H4 (cell line): ENCODE measurements at places on chromosomes 16 and 17. TPM values are rescaled to one million over a fixed set of nuclear protein-coding genes. Genes with fewer than 3 reads are reported as not detected.

KRTAP4-5 gene
- not detected in 2 replicates for total RNA-seq

TBC1D3I gene
- total RNA-seq, result not detected in 2 replicates

GRCh38 chr16:56228476-56228875, 37.2 kb downstream of the GNAO1 start:
- DNase-seq, result no peak

DNA sequence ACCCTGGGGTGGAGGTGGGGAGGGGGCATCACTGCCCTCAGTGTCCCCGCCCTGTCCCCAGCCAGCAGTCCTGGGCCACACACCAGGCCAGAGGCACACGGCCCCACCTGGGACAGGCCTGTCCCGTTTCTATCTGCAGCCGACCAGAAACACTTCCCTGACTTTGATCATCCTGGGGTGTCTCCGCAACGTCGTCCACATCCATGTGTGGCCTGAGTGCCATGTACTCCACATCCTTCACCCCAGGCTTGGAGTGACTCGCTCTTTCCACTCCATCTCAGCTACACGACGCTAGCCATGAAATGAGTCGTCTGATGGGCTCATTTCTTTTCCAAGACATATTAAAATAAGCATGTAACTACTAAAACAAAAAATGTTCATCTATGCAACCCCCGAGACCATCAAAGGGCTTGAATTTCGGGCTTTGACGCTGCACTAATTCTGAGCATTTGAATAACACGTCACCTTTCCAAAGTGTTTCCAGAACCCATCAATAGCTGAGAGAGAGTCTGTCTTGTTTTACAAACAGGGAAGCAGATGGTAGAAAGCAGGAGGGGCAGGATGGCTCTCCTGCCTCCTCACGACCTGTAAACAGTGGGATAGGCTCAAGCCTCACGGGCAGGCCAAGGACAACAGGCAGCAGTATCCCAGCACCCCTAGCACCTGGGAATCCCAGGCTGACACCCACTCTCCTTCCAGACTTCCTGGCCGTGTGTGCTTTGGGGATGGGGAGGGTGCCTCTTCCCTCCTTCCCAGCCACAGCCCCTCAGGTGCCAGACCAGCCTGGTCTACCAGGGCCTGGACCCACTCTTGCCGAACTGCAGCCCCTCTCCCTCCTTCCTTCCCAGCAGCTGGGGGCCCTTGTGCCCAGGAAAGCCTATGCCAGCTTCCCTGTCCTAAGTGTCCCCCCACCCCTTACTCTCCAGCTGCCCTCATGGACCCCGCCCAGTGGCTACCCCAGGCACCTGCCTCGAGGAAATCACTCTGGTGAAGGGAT, 20.0 kb upstream of the RASD1 start:
- DNase-seq, result peak; percentile 59

SLC35G6 gene
- total RNA-seq, result not detected in 2 replicates

GRCh38 chr16:21625026-21625425, 25.6 kb downstream of the METTL9 start:
- no peak for DNase-seq

DNA sequence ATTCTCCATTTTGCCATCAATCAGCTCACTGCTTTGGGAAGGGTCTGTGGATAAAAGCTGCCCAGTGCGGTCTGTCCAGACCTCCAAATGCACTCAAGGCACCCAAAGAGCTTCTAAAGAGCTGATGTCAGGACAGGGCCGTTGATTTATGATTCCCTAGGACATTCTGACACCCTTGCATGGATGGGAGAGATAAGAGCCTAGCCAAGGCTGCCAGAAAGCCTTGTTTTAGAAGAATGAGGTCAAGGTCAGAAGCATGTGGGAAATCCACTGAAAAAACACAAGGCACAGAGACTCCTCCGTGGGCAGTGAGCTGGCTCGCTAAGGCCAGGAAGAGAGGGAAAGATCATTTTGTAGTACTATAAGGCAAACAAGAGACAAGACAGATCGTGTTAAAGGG, 214.0 kb downstream of the CDH11 start:
- no peak for DNase-seq

CDH3 gene
- total RNA-seq, result not detected in 2 replicates

PLA2G10 gene
- total RNA-seq, result not detected in 2 replicates

CD300LG gene
- total RNA-seq, result not detected in 2 replicates

CTF1 gene
- not detected in 2 replicates for total RNA-seq

- DNase-seq, result no peak
Measured at GRCh38 chr16:57473176-57473840, 10.8 kb downstream of the POLR2C start.

JPH3 gene
- 3.3 and 4.2 TPM in 2 replicates for total RNA-seq

TEX19 gene
- 0.68 and 0.72 TPM in 2 replicates for total RNA-seq

NAGS gene
- total RNA-seq, result 1.0 and 3.1 TPM in 2 replicates

DNA sequence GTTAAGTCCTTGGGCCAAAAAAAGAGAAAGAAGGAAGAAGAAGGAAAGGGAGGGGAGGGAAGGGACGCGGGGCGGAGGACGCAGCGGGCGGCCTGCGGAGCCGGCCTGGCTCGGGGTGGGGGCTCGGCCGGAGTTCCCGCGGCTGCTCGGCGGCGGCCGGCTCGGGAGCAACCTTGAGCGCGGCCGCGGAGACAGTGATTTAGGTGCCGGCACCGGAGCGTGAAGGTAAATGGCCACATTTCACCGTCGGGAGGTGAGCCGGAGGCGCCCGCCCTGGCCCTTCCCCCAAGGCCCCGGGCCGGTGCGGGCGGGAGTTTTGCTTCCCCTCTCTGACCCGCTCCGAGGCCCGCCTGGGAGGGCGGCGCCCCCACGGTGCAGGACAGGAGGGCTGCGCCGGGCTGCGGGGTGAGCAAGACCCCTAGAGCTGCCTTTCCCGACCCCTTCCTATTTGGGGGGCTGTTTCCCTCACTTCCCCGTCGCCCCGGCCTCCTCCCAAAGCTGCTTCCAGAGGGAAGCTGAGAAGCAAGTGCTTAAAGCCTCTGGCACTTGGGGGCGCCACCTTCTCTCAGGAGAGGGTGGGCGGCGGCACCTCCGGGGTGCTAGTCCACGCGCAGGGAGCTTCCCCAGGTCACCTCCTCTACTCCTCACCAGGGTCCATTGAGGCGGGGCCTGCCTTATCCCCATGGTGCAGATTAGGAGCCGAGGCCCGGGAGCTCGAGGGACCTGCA, 56.5 kb downstream of the MRM1 start:
- no peak for DNase-seq

- no peak for DNase-seq
Measured at GRCh38 chr16:1106659-1107058, 10.6 kb upstream of the C1QTNF8 start.

GRCh38 chr17:73742948-73743381, 98.7 kb upstream of the SDK2 start:
- DNase-seq, result no peak

MARCHF10 gene
- not detected in 2 replicates for total RNA-seq

FOXJ1 gene
- not detected in 2 replicates for total RNA-seq

GRCh38 chr17:8016632-8017424, 14.4 kb downstream of the GUCY2D start:
- DNase-seq, result no peak

DNA sequence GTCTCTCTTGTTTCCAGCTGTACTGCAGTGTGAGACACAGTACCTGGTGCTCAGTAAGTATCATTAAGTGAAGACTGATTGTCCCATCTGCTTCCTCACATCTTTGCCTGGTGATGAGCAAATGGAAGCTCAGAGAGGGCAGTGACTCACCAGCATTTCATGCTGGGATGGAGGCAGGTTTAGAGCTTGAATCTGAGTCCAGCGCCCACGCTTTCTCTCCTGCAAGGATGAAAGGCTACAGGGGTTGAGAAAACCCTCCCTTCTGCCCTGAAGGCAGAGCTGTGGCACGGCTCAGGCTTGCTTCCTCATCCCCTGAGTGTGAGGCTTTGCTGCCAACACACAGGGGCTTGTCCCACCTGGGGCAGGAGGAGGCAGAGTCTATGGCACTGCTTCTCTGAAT, 1.5 kb upstream of the RNF112 start:
- no peak for DNase-seq

LDHD gene
- 0.10 and 2.4 TPM in 2 replicates for total RNA-seq

SLC7A5 gene
- 143 and 153 TPM in 2 replicates for total RNA-seq

- no peak for DNase-seq
Measured at GRCh38 chr17:46200197-46200596, 7.0 kb upstream of the KANSL1 start.

- no peak for DNase-seq
Measured at GRCh38 chr16:56493815-56494214, 26.0 kb downstream of the BBS2 start.

VWA3A gene
- not detected in 2 replicates for total RNA-seq

ANKRD40CL gene
- total RNA-seq, result not detected in 2 replicates

DNA sequence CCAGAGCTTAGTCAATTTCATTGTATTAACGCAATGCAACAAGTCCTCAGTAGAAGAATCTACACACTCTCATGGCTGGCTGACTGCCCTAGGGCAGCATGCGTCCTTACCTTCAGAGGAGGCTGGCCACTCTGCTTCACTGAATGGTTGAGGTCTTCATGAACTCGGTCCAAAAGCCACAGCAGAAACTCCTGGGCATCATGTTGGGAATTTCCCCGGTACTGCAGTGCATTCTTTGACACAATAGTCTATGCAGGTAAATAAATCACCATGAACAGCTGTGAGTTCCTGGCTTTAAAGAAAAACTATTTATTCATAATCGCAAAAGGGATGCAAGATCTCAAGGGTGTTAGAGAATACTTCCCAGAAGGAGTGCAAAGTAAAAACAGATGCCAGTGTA, 41.3 kb downstream of the USP31 start:
- no peak for DNase-seq

- no peak for DNase-seq
Measured at GRCh38 chr16:81384006-81384405, 60.6 kb upstream of the CMIP start.

DNA sequence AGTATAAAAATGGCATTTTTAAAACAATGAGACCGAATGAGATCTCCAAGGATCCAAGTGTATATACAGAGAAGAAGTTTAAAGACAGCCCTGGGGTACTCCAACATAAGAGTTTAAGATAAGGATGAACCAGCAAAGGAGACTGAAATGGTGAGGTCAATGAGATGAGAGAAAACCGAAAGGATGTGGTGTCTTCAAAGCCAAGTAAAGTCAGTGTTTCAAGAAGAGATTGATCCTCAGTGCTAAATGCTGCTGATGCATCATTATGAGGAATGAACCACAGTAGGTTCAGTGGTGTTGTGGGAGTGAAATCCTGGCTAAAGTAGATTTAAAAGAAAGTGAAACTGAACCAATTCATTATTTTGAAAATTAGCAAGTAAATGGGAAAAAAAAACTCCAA, 38.1 kb upstream of the NLK start:
- no peak for DNase-seq

DNA sequence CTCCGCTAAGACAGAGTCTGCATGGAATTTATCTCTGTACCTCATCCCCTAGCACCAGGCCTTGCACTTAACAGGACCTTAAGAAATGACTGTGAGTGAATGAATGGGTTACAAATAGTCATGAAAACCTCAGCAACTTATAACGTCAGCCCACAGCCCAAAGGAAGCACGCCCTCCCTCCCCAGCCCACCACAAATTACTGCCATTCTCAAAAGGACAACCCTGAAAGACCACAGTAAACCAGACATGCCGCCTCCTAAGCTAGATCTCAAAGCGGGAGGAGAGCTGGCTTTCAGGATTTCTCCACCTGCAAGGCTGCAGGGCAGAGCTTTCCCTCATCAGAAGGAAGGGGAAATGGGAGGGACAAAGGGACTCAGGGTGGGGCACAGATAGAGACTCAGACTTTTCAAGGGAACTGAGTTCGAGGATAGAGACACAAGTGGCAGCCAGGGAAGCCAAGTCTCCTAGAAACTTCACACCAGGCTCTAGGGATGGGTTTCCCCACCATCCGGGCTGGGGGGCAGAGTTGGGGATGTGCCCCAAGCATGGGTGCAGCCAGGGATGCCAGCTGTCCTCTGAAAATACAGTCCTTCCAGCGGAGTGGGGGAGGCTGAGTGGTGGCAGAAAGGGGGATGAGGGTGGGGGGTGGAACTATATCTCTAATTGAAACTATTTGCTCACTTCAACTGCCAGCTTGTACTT, 56.7 kb downstream of the PLXDC1 start:
- no peak for DNase-seq

DNA sequence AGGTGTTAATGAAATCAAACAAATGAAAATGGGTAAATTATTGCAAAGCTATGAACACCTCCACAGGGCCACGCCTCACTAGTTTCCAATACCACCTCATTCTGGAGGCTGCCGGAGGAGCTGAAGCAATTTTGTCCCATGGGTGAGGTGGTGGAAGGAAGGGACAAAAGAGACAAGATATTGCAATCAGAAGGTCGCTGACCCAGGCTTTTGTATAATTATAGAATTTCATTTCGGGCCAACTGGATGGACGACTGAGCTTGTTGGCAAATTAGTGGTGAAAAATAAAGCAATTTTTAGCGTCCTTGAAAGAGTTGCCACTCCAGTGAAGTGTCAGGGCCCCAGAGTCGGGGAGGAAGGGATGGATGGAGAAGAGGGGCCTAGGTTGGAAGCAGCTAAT, 147.9 kb downstream of the CYLD start:
- no peak for DNase-seq

CCL16 gene
- total RNA-seq, result not detected in 2 replicates

- no peak for DNase-seq
Measured at GRCh38 chr17:51279183-51279582, 18.8 kb downstream of the UTP18 start.

CHD9 gene
- 12.1 and 15.8 TPM in 2 replicates for total RNA-seq

- DNase-seq, result no peak
Measured at GRCh38 chr16:87952751-87953150, 1.5 kb downstream of the BANP start.

GRCh38 chr16:62545039-62545438, 508.8 kb upstream of the CDH8 start:
- no peak for DNase-seq

GRCh38 chr17:19979917-19980770, 2.5 kb upstream of the AKAP10 start:
- no peak for DNase-seq

TUBB3 gene
- total RNA-seq, result 217 and 304 TPM in 2 replicates

PPY gene
- total RNA-seq, result not detected in 2 replicates

GRCh38 chr17:27760069-27760885, 40.1 kb downstream of the NOS2 start:
- DNase-seq, result peak; percentile 16

GRCh38 chr16:64250866-64251265, 871.0 kb downstream of the CDH11 start:
- no peak for DNase-seq

CA4 gene
- total RNA-seq, result not detected in 2 replicates
